ENCODE measurements at places on chromosomes 5 and 9.

DNA sequence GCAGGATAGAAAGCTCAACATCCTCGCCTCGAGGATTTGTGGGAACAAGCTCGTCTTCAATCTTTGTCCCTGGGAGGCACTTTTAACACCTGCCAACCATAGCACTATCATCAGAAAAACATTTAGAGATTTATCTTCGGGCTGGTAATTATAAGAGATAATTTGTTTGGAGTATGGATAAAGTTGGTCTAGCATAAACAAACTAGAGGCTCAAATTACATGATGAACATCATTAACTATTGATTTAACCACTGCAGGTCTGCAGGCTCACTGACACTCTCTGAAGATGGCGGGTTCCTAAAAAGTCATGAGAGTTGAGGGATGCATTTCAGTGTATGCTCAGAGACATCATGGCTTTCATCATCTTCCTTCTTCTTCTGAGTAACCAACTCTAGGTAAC is 25.8 kb upstream of the PCA3 start:
- DNase-seq: no peak

GRCh38 chr5:92468295-92468694 is 1085.2 kb upstream of the ARRDC3 start:
- no peak for DNase-seq

DNA sequence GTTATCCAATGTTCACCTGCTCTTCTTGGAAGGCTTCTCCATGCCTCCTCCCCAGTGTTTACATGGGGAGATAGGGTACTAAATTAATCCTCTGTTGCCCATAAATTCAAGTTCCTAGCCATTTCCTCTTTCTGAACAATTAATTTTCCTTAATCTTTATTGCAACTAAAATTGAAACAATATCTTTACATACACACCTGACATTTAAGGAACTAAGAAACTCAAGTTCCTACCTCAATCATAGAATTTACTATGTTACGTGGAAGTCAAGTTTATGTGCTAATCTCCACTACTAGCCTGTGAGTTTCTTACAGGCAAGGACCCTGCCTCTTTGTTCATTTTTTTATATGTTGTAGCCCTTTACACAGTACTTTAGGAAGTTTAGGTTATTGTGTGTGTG is 10.1 kb upstream of the ADRB2 start:
- DNase-seq: no peak

DNA sequence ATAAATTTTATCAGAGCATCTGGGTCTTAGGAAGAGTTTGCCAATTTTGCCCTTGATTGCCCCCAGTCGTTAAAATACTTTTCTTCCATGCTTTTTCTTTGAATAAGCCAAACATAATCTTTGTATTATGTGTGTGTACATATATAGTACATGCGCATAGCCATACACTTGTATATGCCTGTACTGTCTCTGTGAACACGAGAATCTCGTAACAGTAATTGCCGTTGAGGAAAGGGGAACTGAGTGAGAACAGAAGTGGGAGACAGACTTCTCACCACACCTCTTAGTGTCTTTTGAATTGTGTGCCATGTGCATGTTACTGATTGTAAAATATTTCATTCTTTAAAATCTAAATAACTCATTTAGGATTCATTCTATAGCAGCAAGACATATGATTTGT is 79.6 kb upstream of the GRHPR start:
- DNase-seq: no peak

DNA sequence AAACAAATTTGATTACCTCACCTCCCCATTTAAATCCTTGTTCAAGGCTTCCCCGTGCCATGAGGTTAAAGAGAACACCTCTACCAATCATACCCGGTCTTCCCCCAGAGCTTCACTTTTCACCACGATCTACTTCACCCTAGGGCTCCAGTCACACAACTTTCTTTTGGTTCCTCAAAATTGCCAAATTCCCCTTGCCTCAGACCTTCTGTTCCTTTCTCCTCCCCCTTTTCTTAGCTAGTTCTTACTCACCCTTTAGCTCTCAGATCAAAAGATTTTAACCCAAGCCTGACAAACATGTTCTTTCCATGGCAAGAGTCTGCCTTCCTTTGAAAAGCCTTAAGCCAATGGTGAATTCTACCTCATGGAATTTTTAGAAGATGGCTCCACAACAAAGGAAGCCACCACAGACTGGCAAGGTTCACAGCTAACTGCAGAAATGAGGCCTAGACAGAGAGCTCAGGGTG is 56.7 kb downstream of the MAPKAP1 start:
- DNase-seq: no peak

- no peak for DNase-seq
These were observed 9.3 kb upstream of the SLC36A3 start for GRCh38 chr5:151312756-151313324.

DNA sequence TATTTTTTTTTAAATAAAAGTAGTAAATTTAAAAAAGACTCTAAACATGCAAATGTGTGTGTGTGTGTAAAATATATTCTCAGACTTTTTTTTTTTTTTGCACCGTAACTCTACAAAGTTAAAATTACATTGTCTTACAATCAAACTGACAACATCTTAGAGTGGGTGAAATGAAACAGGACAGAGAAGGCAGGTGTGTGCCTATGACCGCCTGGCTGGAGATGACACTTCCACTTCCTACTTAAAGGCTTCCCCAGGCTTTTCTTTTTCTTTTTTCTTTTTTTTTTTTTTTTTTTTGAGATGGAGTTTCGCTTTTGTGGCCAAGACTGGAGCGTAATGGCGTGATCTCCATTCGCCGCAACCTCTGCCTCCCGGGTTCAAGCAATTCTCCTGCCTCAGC is 2.7 kb upstream of the AK1 start:
- no peak for DNase-seq

DNA sequence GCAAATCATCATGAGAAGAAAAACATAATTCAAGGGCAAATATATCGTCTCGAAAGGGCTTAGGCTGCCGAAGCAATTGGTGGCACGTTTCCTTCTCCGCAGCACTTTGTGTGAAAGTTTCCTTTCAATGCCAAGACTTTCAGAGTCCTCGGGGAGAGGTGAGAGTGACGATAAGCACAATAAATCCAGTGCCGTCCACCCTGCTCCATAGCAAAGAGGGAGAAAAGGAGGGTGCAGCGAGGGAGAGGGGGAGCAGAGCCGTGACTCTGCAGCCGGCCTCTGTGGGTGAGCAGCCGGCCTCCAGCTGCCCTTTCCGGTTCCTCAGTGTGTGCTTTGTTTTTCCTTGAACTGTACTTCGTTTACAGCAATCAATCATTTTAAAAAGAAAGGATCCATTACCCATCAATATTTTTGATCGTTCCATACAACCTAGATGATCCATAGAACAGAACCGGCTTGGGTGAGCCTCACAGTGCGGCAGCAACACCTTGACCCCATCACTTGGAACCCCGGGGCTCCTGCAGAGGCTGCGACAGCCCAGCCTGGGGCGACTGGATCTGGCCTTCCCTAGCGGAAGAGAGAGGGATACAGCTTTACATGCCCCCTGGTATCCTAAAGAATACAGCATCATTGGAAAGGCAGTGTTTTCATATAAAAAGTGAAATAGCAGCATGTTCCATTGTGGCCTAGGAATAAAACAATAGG is 247.0 kb upstream of the IRX4 start:
- DNase-seq: no peak

GRCh38 chr5:69493396-69494133 is 975 bp downstream of the OCLN start:
- no peak for DNase-seq

- no peak for DNase-seq
These were observed 407.1 kb upstream of the PAPPA start for GRCh38 chr9:115746496-115746895.

- no peak for DNase-seq
These were observed 816.0 kb upstream of the CDH9 start for GRCh38 chr5:27854243-27854852.

DNA sequence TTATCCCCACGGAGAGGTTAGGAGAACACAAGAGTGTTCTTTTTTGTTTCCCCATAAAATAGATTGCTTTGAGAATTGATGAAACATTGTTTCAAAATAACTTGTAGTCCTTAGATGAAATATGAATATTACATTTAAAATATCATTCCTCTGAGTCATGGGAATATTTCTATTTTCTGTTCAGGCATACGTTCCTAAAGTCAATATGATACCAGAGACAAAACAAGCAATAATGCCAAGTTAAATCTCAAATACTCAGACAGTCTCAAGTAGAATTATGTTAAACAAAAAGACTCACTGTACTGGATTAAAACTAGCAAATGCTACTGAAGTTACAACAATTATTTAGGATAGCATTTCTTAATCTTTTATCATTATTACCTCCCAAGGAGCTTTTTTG is 111.7 kb upstream of the C6 start:
- no peak for DNase-seq

DNA sequence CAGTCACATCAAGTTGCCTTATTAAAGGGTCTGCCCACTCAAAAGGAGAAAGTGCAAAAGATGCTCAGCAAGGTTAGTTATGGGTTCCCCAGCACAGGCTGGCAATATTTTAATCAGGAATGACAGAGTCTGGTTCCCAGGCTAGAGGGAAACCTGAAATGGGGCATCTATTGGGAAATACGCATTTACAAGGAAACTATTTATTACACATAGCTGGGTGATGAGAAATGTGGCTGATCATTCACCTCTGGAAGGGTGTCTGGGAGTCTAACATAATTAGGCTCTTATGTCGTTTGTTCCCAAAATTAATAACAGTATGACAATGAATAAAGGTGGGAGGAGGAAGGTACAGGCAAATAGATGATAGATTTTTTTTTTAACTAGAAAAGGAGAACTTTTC is 314.7 kb downstream of the ENC1 start:
- DNase-seq: no peak

- no peak for DNase-seq
These were observed 72.2 kb downstream of the CERT1 start for GRCh38 chr5:75439276-75439675.

DNA sequence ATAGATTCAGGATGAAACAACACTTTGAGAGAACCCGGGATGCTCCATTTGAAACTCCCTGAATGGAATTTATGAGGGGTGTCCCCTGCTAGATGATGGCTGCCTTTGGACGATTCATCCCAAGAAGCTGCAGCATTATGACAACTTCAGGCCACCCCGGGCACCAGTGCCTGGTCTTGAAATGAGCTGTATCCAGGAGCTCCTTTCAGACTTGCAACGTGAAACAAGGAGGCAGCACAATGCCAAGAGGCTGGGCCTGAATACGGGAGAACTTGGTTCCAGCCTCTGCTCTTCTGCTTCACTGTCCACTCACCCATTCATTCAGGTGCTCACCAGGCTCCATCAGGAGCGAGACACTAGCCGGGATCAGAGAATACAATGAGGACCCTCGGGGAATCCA is 78.3 kb downstream of the STK10 start:
- DNase-seq: no peak

- DNase-seq: no peak
These were observed 79.4 kb upstream of the SAP30L start for GRCh38 chr5:154366353-154366752.

GRCh38 chr9:98129451-98129881 is 10.4 kb upstream of the TRIM14 start:
- DNase-seq: no peak

GRCh38 chr9:122642226-122642625 is 15.2 kb downstream of the OR1B1 start:
- DNase-seq: no peak

DNA sequence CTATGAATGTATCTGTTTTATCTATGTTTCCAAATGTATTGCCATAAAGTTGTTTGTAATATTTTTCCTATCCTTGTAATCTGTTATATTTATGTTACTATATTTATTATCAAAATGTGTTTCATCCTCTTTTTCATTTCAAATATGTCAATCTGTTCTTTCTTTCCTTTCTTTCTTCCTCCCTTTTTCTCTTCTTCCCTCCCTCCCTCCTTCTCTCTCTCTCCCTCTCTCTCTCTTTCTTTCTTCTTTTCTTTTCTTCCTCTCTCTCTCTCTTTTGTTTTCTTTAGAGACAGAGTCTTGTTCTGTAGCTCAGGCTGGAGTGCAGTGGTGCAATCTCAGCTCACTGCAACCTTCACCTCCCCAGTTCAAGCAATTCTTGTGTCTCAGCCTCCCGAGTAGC is 91.3 kb downstream of the GTF3C4 start:
- no peak for DNase-seq

DNA sequence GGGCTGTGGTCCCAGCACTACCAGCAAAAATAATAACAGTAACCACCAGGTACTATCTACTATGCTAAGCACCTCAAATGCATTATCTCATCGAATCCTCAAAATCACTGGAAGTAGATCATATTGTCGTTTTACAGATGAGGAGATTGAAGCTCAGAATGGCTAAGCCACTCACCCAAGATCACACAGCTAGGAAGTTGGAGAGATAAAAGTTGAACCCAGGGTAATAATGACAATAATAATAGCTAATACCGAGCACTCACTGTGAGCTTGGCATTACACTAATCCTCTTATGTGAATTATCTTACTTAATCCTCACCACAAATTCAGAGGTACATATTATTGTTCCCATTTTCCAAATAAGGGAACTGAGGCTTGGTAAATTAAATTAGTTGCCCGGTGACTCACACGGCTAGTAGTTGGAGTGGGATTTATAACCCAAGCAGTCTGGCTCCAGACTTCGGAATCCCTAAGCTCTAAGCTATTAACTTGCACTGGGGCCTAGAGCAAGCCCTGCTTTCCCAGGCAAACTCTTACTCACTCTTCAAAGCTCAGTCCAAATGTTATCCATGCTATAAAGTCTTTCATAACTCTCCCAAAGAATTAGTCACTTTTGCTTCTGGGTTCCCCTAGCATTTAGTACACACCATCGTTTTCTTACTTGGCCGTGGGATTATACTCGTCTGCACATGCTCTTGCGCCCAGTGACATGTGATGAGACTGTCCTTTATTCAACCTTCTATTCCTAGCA is 3.8 kb downstream of the ARSI start:
- DNase-seq: no peak

- DNase-seq: no peak
These were observed 679.8 kb downstream of the CETN3 start for GRCh38 chr5:89729623-89730301.

GRCh38 chr9:105291938-105292337 is 47.5 kb downstream of the SLC44A1 start:
- DNase-seq: no peak

DNA sequence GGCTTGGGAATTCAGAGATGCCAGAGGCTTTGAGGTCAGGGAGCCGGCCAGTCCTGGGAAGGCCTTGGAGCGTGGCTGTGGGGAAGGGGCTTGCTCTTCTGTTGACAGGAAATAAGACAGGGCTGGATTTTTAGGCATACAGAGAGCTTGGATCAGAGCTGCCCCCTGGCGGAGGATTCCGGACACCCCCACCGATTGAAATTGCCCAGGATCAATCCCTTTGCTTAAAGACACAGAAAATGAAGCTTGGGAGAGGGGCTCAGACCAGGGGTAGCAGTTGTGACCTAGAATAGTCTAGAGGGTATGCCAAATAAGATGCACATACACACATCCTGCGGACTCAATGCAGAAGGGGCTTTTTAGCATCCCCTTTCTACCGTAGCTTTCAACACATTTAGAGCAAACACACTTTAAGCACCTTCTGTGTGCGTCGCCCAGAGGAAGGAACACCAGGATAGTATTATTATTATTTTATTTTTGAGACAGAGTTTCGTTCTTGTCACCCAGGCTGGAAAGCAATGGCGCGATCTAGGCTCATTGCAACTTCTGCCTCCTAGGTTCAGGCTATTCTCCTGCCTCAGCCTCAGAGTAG is 1.7 kb upstream of the NTMT1 start:
- DNase-seq: peak; percentile 61

GRCh38 chr9:124654431-124654830 is 116.7 kb downstream of the NR6A1 start:
- DNase-seq: no peak
